ENCODE measurements at places on chromosomes 4 and X.

DNA sequence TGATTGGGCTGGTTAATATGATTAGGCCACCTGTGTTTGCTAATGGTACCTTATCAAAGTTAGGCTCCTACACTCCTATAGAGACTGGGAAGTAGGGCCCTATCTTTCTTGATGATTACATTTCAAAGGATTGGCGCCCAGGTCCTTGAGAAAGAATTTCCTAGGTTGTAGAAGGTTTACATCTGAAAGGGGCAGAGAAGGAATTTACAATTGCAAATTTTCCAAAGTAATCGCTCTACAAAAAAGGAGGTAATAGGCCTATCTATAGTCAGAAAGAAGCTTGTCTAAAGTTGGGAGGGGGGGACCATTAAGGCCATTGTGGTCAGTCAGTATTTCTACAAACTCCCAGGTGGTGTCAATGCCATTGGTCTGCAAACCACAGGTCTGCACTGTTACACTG lies 638.4 kb downstream of the IL1RAPL1 start:
- no peak for DNase-seq

DNA sequence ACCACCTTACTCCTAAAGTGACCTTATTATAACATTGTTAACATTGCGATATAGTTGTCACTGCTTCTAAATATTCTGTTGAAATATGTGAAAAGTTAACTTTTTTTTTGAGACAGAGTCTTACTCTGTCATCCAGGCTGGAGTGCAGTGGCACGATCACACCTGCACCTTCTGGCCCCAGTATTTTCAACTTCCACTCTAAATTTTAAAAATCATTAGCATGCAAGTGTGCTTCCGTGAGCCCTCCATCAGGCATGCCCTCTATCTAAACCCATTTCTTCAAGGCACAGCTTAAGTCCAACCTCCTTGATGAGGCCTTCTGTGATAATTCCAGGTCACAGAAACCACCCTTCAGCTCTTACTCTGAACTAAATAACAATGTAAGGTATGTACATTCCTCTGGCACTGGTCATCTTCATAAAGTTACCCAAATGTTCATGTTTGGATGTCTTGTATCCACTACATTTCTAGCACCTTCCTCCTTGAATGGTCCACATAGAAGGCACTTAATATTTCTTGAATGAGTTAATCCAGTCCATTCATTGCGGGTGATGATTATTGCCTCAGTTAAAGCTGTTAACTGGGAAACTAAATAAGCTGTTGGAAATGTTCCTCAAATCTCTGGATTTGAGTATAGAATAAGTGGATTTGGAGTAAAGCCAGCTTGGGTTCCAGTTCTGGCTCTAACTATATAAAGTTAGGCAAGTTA lies 38.6 kb upstream of the TMEM131L start:
- DNase-seq = no peak

DNA sequence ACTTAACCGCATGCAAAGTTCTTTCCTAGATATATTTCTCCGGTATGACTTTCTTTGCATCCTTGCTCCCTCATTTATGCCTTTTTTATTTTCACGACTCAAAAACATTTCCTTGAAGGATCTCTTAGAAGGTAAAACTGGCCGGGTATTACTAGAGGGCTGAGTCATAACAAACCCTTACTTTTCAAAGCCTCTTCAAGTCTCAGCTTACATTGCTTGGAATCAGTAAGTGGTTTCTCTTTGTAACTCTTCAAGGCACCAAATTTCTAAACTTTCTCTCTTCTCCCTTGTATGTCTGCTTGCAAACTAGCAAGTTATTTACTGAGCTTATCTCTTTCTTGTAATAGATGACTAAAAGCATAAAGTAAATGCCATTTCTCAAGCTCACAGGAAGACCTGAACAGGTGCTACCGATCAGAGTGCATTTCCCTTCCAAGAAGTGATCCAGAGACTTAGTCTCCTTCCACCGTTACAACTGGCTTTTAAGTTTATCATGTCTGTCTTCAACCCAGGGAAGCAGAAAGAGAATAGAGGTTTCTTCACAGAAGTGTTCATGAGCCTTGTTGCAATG lies 75.5 kb downstream of the ANXA10 start:
- no peak for DNase-seq

DNA sequence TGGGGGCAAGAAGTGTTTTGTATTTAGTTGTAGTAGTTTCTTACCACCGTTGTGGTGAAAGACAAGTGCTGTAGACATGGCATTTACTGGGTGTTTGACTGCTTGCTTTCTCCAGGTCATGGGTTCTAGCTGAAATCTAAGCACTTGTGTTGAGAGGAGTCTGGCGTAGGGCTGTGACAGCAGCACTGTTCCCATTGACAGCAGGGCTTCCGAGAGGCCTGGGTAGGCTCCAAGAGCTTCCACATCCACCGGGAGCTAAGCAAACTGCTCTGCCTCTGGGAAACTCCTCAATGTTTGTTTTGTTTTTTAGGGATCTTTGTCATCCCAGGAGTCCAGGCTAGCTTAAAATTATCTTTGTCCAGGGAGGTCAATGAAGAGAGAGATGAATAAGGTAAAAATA lies 44.3 kb downstream of the BMPR1B start:
- DNase-seq = no peak

DNA sequence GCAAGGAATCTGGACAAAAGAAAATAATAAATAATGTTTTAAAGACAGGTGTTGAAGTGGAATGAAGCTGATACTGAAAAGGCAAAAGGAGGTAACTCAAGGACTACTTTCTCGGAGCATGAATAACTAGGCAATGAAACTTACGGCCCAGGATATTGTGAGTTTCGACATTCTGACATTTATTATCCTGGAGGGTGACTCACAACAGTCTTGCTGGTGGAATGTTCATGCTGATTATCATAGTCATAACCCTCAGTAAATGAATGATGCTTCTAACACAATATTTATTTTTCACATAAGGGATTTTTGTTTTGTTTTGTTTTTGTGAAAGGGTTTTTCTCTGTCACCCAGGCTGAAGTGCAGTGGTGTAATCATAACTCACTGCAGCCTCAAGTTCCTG lies 147.0 kb upstream of the HPGD start:
- no peak for DNase-seq

DNA sequence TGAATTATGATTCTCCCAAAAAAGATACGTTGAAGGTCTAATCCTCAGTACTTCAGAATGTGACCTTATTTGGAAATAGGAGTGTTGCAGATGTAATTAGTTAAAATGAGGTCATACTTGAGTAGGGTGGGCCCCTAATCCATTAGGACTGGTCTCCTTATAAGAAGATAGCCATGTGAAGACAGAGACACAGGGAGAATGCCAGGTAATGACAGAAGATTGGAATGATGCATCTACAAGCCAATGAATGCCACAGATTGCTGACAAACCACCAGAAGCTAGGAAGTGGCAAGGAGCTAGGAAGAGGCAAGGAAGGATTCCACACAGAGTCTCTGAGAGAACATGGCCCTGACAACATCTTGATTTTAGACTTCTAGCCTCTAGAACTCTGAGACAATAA lies 7.4 kb upstream of the RPS6KA3 start:
- no peak for DNase-seq

DNA sequence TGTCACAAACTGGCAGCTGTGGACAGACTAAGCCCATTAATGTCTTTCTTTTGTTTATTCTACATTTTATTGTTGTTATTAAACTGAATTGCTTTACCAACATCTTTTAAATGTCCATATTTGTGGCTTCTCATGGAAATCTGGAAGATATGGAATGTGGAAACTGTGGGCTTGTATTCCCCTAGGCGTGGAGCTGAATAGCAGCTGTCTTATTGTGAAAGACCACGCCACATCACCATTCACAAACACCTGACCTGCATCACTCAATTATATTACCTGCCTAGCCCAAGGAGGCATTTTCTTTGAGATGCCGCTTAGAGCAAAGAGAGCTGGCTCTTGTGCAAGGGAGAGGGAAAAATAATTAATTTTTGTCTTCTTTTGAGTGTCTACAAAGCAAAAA lies 96.9 kb upstream of the GPRIN3 start:
- DNase-seq = no peak

DNA sequence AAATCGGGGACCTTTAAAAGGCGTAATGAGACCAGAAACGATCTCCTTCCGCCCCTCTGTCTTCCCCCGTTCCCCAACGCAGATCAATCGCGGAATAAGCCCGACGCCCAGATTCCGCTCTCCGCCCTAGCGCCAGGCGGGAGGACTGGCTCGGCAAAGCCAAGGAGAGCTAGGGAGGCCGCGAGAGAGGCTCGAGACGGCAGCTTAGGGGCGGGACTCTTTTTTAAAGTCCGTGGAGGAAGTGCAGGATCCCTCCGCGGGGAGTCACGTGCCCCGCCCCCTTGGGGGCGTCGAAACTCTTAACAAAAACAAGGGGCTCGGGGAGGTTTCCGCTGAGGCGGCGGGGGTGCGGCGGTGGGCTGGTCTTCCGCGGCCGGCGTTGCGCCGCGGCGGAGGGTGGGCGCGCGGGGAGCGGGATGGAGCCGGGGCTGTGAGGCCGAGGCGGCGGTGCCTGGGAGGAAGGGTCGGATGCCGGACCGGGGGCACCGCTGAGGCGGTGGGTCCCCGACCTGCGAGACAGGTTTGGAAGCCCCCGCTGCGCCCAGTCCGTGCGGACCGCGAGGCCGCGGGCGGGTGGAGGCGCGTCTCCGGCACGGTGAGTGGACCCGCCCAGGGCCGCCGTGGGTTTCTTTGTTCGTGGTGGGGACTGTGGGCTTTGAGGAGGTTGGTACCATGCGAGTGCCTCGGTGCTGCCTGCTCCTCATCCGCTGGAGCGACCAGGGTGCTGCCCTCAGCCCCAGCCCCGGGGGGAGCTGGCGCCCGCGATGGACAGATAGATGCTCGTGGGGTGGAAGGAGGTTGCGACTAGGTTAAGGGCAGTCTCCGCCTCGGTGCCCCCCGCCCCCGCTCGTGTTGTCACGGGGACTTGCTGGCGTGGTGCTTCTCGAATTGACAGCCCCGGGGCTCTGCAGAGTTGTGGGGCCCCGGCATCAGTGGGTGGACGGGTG lies at the start of gene CCNG2:
Gene CCNG2, plus strand, starts transcription at position 296 of the 947 bp plus-strand sequence. CDS start 1,326 bp downstream, outside the sequence.
- no peak for DNase-seq

DNA sequence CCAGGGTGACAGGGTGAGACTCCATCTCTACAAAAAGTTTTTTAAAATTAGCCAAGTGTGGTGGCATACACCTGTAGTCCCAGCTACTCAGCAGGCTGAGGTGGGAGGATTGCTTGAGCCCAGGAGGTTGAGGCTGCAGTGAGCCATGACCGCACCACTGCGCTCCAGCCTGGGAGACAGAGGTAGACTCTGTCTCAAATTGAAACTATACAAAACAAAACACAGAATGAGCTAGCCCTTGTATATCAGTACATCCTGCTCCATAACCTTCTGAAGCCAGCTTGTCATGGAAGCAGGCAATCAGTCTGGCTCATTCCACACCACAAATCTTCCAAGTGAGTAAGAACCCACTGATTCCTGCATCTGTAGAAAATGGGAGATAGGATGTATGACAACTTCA lies 49.0 kb downstream of the CD99L2 start:
- no peak for DNase-seq

DNA sequence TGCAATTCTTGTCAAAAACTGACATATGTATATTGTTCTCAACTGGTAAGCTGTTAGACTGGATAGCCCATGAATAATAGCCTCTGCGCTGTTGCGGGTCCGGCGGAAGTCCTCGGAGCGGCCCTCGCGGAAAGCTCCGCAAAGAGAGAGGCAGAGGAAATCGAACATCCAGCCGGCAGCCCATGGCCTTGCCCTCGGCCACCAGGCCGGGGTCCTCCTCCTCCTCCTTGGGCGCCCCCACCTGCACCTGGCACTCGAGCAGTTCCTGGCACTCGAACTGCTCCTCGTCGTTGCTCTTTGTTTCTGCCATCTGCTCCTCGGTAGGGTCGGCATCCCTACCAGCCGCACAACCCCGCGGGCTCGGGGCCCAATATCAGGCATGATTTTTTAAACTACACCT lies 1176.3 kb downstream of the PCDH18 start:
- DNase-seq = no peak

DNA sequence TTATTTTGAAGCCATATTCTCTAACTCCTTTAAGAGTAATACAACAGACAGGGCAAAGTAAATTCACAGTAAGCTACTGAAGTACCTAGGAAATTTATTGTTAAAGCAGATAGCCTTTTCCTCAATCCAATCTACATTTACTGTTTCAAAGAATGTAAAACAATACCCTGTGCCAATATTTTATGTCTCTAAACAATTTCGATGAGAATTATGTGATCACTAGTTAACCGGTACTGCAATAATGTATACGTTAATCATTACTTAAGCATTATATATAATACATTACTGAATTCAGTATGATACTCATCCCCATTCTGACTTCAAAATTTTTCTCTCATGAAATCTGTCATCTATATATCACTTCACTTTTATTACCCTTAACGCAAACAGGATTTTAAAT lies 28.5 kb downstream of the KLHL13 start:
- no peak for DNase-seq

- no peak for DNase-seq
Measured at GRCh38 chrX:153672531-153673427, 834 bp downstream of the PNCK start.

- no peak for DNase-seq
Measured at GRCh38 chr4:39706334-39706733, 8.4 kb downstream of the UBE2K start.

- DNase-seq = no peak
Measured at GRCh38 chr4:183335369-183335940, 13.2 kb upstream of the CLDN24 start.

DNA sequence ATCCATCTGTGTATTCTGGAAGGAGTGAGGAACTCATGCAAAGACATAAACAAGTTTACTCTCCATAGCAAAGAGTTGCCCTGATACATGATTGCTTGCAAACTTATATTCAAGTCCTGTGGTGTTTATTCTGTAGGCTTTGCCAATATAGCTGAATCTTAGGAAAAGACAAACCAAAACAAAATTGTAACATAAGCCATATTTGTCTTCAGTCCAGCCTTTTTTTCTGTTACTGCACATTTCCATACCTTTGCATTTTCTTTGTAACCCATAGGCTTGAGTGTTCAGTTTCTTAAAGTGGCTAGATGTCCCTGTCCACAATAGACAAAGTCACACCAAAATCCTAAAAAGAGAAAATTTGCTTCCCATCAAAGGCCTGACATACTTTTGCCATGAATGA lies 120.4 kb downstream of the PPARGC1A start:
- no peak for DNase-seq

- no peak for DNase-seq
Measured at GRCh38 chrX:1750267-1750666, 135.4 kb downstream of the ASMT start.

DNA sequence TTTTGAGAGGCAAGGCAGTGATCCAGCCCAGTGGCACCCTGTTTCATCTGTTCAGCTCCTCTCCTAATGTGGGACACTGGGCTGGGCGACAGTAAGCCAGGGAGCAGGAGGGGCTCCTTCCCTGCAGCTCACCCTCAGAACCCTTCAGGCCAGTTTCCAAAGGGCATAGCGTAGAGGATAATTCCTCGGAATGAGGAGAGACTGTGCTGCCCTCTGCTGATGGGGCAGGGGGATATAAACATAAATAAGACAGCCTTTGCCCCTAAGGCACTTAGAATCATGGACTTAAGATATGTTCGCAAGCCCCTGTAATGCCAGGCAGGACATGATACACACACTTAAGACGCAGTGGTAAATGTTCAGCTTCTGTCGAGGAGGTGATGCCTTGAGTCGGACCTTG lies 27.9 kb upstream of the ZNF185 start:
- DNase-seq = no peak
